Activated CD4-positive, alpha-beta T cell treated with anti-CD3 and anti-CD28 coated beads for 36 hours (primary cell): ENCODE measurements at places on chromosomes 12 and 14.
A peak's percentile ranks its signal among the peaks of the same experiment; 100 is the strongest.

DNA sequence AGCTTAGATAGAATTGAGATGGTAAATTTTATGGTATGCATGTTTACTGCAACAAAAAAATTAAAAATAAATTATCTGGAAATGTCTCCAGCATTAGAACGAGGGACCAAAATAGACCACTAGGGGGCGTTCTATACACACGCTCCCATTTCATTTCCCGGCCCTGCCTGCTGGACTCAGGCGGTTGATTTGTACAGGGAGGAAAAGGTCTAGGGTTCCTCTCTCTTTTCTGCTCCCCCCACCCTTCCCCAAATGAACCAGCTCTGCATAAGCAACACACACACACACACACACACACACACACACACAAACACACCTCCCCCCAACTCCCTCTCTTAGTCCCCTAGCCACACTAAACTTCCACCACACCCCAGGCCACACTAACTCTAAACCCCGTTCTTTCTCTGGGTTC, 7.8 kb upstream of the DTX1 start:
- peak; percentile 78 for DNase-seq

DNA sequence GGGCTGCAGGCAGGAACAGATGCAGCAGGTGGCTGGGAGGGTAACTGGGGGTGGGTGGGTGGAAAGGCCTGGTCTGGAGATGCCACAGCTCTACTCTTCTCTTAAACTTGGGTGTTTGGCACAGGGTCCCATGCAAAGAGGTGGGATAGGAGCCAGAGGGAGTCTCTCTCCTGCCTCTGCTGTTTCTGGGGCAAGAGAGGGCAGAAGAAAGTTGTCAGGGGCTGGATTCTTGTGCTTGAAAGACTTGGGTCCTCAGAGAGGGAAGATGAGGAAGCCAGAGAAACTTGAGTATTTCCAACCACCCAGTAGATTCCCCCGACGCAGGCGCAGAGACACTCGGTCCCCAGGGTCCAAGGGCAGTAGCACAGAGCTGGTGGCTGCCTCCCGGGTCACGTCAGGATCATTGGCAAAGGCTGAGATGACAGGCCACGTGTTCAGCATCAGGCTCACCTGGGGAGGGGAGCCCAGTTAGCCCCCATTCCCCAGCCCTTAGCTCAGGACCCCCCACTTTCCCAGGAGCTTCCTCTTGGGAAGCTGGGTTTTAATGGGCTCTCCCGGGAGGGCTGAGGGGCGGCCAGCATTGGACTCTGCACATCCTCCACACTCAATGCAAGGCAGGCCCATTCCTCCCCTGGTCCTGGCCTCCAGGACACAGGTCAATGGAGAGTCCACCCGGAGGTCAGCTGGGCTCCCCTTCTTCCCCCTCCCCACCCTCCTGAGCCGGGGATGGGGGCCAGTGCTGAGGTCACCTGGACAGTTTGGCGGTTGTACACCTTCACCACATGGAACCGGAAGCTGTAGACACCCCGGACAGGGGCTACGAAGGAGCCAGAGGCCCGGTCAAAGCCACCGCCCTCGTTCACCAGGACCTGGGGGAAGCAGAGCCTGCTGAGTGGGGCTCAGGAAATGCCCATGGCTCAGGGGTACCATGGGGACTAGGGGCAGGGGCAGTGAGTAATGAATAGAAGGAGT, 1.6 kb downstream of the CBLN3 start:
- DNase-seq: no peak

GRCh38 chr14:94752591-94753436, 17.1 kb downstream of the GSC start:
- DNase-seq: no peak

DNA sequence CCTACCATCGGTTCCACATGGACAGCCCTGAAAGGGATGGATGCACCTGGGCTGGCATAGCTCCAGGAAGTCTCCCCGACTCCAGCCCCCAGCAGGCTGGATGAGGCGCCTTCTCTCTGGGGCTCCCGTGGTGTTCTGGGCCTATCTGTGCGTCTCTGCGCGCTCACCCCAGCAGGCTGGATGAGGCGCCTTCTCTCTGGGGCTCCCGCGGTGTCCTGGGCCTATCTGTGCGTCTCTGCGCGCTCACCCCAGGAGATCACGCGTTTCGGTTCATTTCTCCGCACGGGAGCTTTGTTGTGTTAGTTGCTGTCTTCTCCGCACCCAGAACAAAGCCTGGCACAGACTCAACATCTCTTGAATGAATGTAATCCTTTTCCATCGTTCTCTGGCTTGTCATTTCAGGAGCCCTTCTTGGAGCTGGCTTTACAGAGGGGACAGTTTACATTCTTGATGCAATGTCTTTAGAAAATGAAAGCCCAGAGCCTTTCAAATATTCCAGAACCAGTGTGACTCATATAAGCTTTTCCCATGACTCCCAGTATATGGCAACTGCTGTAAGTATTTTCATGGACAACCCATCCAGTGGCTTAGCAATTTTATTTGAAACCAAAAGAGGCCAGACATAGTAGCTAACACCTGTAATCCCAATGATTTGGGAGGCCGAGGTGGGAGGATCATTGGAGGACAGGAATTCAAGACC, 40.3 kb downstream of the CFAP251 start:
- DNase-seq: no peak

DNA sequence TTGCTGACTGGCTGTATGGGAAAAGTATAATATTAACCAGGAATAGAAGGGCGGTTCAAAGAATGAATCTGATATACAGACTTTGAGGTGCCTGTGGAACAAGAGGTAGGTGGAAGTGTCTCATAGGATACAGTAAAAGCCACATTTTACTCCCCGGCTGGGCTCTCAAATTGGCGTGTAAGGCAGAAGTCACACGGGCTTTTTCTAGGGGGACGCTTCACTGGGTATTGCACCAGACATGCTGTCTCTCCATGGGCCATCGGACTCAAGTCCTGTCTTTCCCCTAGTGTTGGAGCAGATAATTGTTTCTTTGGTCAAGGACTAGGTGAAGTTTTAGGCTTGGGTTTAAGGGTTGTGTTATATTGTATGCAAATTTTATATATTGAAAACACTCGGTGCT, 9.1 kb downstream of the TMCC3 start:
- DNase-seq: no peak

GRCh38 chr14:74979029-74979428, 23.6 kb upstream of the PGF start:
- no peak for DNase-seq

DNA sequence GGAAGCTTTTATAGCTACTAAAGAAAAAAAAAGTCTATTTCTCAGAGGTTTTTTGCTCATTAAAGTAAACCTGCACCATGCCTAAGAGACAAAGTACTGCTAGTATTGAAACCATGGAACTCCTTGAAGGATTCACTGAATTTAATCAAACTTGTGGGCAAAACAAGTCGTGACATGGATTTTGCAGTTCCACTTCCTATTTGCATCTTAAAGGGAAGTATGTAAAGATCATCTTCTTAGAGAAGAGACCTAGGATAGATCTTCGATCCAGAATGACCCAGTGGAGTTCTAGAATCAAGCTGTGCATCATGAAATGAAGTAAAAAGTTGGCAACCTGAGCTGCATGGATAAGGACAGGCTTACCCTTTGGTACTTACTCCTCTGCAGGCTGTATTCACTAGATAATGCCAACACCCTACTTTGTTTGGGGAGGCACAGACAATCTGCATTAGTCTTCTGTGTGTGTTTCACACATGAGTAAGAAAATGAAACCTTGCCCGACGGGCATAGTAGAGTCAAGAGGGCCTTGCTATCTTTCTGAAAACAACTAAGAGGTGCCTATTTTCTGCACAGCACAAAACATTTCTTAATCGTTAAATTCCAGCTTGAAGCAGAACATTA, 1.9 kb downstream of the GNG2 start:
- DNase-seq: peak; percentile 58

DNA sequence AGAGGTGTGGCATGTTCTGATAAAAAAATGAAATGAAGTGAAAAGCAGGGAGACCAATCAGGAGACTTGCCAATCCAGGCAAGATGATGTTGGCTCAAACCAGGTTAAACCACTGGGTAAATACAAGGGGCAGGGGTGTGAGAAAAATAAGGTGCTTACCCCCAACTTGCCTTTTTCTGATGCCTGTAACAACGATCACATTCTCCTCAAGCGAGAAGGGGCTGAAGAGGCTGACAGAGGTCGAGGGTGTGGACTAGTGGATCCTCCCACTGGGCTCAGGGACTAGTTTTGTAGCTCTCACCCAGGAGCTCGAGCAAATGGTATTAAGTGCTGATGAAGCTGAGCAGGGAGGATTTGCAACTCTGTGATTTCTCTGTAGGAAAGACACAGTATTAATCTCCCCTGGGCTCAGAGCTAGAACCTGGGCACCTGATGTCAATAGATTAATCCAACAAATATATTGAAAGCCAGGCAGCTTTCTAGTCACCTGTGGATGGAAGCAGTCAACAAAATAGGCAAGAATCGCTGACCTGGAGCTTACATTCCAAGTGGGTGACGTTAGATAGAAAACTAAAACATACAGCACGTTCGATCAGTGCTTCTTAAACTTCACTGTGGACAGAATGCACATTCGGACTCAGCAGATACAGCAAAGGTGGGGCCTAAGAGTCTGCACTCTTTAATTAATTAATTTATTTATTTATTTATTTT, 15.2 kb upstream of the EAPP start:
- no peak for DNase-seq

- no peak for DNase-seq
These were observed 14.0 kb downstream of the LRTM2 start for GRCh38 chr12:1834186-1834925.

GRCh38 chr14:53695692-53696214, 260.9 kb downstream of the BMP4 start:
- no peak for DNase-seq

DNA sequence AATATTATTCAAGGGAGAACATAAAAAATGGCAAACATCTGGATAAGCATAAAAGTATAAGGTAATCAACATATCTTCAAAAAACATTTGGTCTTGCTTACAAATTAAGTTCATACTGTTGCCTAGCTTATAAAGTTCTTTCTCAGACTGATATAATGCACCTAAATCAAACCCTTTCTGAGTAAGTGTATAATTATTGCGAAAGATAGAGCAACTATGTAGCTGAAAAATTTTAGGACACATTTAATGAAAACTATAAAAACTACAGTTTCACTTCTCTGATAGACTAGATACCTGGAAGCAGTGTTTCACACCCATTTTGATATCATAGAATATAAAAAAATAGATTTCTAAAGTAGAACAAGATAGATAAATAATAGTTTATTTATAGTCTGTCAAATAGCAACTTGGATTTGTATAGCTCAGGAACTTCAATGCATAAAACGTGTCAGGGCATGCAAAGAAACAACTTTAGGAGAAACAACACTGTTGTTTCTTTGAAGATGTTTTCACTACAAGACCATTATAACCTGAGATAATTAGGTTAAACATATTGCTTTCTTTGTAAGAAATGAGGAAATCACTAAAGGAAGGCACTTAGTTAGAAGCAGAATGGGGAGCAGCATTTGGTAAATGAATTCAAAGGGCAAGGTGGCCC, 7.6 kb downstream of the CLECL1 start:
- no peak for DNase-seq

DNA sequence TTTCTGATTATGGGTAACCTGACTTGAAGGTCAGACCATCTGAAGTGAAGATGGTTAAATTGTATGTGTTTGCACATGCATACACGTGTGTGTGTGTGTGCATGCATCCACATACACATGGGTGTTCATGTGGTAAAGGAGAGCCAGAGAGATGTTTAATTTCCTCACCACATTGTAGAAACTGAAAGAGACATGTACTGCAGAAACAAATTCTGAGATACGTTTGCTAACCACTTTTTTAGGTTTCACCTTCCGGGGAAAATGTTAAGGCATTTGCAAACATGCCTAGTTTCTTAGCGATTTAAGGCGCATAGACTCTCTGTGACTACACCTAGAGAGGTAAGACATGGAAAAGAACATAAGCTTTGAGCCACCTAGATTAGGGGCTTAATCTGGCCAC, 362.9 kb downstream of the RAD51B start:
- DNase-seq: peak; percentile 19
